ENCODE measurements at places on chromosomes 16 and 17.
A peak's percentile ranks its signal among the peaks of the same experiment; 100 is the strongest.

DNA sequence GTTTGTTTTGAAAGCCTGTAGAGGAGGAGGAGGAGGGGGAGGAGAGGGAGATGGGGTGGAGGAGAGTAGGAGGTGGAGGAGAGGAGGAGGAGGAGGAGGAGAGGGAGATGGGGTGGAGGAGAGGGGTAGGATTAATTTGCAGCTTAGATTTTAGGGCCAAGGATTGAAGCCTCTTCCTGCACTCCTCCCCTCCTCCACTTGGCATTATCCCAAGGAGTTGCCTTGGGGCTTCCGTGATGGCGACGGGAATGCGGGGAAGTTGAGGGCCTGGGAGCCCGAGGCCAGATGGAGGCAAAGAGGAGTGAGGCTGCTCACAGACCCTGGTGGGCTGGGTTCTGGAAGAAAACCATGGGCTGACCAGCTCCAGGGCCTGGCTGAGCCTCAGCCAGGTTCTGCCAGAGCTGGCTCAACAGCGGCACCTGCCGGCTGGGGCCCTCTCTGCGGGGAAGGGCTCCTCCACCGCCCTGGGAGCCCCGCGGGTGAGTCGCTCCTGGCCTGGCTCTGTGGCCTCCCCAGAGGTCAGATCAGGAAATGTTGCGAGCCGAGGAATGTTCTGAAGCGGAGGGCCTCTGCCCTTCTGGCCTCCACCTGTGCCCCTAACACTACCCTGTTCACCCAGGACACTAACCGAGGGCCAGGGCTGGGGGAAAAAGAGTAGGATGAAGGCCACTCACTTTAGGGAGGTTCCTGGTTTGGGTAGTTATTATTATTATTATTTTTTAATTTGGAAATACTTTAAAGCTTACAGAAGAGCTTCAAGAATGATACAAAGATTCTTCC, 23.9 kb upstream of the FMNL1 start:
- peak; percentile 68 for DNase-seq

DNA sequence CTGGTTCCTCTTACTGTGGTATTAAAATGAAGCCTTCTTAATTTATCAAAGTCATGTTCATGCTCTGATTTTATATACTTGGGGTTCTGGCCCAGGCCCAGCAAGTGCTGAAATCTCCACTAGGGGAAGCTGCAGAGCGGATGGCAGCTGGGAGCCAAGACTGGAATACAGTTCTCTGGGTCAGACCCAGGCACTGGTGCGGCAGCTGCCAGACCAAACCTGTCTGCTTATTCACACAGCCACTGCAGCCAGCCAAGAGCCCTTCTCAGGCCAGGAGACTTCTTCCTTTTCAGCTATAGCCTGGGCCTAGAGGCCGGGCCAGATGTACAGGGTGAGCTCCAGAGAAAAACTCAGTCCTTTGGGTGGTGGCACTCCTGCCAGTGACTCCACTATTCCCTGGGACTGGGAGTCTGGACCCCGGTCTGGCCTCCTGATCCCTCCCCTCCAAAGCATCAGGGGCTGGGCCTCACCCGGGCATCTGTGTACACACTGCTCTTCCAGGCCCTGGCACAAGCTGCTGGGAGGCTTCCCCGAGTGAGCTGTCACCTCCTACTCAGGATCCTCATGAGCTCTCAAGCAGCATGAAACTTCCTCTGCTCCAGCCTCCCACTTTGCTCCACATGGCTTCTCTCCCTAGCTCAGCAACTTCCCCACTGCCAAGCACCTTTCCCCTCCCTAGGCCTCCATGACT, 24.4 kb downstream of the ATP6V0D1 start:
- DNase-seq = peak; percentile 33

- no peak for DNase-seq
Measured at GRCh38 chr17:55341432-55341831, 76.7 kb downstream of the HLF start.

GRCh38 chr17:50938821-50939541, 72.8 kb upstream of the TOB1 start:
- DNase-seq = no peak

- DNase-seq = peak; percentile 22
Measured at GRCh38 chr17:12549499-12550041, 116.1 kb upstream of the MYOCD start.

- DNase-seq = no peak
Measured at GRCh38 chr17:72887917-72888316, 204.6 kb downstream of the SLC39A11 start.

DNA sequence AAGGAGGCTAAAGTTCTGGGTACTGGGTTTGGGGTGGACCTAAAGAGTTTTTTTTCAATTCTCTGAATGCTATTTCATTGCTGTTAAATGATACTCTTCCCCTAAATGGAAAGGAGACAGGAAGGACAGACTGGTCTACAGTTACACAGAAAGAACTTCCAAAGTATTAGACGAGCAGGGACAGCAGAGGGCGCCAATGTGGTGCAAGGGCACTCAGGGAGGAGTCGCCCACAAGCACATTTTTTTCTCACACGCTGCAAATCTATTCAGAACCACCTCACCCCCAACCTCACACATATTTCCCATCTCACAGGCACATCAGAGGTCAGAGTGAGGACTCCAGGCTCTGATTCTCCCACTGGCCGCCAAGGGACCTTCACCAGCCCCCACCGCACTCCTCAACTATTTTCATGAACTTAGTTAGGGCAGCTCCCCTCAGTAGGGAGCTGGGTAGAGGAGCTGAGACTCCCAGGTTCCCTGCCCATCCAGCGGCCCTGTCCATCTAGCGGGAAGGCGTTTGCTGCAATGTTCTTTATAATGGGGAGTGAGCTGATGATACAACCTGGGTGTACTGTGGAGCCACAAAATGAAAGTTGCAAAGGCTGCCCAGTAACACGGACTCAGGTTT, 6.8 kb upstream of the CA4 start:
- DNase-seq = peak; percentile 94

DNA sequence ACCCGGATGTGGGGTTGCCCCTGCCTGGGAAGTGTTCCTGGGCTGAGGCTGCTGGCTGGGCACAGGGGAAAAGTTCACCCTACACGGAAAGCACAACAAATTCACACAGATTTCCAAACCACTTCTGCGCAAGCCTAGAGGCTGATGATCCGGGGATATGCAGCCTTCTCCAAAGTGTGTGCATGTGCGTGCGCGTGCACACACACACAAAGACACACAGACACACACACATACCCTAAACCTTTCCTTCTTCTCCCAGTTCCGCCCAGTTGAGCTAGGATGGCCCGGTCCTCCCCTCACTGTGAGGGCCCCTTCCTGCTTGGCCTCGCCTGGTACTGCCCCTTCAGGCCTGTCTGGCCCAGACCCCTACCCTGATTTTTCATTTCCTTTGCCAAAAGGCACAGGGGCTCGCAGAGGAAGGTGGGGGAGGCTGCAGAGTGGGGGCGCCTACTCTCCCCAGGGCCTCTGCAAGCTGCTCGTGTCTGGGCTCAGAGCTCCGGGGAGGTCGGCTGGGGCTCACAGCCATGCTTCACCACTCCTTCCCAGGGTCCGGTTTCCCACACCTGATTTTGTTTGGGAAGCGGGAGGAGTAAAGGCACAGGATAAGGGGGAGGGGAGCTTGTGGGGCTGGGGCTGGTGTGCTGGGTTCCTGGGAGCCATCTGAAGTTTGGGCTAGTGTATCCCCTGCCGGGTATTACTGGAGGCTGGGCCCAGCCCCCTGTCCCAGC, 144.7 kb downstream of the ENGASE start:
- no peak for DNase-seq

Measured in A673 (cell line).